Suppressor macrophage treated with lipopolysaccharide for 4 hours (primary cell): ENCODE measurements at places on chromosomes 11 and 22.

- DNase-seq, result no peak
Observed at GRCh38 chr11:125333354-125334073, 162.6 kb downstream of the FEZ1 start.

- DNase-seq, result no peak
Observed at GRCh38 chr11:19994672-19995071, 165.6 kb downstream of the DBX1 start.

DNA sequence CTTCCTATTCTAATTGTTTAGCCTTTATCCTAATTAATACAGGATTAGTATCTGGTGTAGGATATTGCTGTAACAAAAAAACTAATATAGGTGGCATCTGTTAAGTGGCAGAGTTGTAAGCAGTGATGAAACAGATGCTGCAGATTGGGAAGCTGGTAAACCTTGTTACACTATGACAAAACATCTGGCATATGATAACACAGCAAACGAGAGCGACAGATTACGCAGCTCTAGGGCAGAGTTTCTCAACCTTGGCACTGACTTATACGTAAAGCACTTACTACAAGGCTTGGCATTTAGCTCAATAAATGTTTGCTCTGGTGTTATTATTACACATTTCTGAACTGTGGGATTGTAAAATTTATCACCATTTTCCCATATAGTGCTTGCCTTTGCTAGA lies 137.0 kb downstream of the ATG16L2 start:
- DNase-seq, result peak; percentile 86

- no peak for DNase-seq
Observed at GRCh38 chr22:25120761-25121212, 78.9 kb upstream of the CRYBB3 start.

- DNase-seq, result no peak
Observed at GRCh38 chr11:120775986-120776951, 247.6 kb upstream of the TBCEL start.

- no peak for DNase-seq
Observed at GRCh38 chr11:69999721-70000120, 78.4 kb upstream of the ANO1 start.

DNA sequence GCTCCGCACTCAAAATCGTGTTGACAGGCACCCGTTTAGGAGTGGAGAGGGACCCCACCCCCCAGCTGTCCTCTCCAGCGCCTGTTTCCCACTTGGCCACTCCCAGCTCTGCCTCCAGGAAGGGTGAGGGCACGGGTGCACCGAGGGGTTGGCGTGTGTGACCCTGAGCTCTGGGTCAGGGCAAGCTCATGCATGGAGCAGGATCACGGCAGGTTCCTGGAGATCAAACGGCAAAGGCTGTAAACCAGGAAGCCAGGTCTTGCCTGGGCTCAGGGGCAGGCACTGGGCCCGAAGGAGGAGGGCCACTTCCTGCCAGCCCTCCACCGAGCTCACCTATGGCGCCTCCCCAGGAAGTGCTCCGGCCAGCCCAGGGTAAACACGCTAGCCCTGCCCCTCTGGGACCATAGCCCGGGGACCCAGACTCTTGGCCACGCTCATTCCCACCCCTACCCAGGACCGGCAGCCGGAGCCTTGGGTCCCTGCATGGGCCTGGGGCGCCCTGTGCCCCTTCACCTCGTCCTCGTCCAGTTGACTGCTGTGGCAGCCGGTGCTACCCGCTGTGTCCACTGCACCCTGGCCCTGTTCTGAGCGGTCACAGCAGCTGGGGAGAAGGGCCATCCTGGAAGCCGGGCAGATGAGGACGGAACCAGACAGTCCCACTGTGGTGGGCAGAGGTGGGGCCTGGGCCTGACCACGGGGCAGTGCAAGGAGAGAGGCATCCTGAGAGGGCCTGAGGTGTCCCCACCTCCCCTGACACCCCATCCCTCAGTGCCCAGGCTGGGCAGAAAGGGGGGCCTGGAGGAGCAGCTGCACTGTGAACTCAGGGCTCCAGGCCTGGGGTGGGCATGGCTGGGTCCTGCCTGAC lies 1.0 kb upstream of the EPS8L2 start:
- DNase-seq, result no peak

DNA sequence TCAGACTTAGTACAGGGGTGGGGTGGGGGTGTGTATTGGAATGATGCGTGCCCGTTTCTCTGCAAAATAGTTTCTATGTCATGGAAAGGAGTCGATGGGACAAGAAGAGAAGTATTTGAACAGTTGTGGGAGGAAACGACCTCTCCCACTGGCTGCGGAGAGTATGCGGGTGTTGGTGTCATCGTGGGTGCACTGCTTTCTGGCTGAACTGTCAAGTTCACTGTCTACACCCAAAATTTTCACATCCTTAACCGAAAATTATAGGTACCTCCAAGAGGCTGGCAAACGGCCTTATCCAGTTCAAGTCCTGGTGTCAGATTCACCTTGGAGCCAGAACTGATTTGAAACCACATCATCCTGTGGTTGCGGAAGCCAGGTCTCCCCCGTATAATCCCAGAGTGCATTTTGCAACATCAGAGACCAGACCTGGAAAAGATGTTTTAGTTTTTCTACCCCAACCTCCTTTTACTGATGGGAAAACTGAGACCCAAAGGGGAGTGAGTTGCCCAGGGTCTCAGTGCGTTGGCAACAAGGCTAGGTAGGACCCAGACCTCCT lies 497 bp upstream of the SSRP1 start:
- no peak for DNase-seq

DNA sequence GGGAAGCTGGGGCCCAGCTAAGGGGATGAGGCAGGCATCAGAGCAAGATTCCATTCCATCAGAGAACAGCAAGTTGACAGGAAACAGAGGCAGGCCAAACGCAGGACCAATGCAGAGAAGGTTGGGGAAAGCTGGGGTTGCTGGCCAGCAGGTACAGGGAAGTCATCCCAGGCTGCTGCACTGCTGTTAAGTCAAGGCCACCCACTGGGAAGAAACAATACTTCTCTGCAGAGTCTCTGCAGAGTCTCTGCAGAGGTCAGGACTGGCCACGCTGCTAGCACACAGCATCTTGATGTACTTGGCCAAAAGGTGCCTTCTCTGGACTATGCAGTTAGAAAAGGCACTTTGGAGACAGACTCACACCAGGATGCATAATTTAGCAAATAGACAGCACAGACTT lies 68.5 kb upstream of the CSNK2A3 start:
- no peak for DNase-seq

- no peak for DNase-seq
Observed at GRCh38 chr11:133732109-133732674, 113.1 kb downstream of the SPATA19 start.

DNA sequence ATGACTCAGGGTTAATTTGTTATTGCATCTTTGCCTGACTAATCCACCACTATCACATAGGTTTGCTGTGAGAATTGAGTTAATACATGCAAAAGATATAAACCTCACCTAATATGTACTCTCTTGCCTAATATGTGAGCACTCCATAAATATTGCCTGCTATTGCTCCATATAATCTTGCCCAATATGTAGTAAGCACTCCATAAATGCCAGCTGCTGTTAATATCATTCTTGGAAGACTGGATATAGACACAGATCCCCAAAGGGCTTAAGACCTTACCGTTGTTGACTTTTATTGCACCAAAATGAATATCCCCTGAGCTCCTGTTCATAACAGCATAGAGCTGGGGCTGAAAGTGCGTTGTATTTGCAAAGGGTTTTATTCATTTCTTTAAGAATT lies 27.0 kb upstream of the LRRC55 start:
- DNase-seq, result no peak

- DNase-seq, result no peak
Observed at GRCh38 chr22:20154602-20155187, 3.8 kb upstream of the CCDC188 start.

DNA sequence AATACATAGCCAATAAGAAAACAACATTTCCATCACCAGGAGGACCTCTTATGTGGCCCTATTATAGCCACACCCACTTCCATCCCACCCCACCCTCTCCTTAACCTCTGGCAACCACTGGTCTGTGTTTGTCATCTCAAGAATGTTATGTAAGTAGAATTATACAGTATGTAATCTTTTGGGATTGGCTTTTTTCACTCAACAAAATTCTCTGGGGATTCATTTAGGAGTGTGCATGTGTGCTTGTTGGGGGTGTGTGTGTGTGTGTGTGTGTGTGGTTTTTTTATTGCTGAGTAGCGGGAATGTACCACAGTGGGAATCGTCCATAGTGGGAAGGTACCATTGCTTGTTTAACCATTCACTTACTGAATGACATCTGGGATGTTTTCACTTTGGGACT lies 5.2 kb downstream of the KCNJ5 start:
- DNase-seq, result no peak

- no peak for DNase-seq
Observed at GRCh38 chr11:17479284-17480214, 2.9 kb upstream of the ABCC8 start.

GRCh38 chr22:36028646-36029405 lies at the start of gene RBFOX2:
RBFOX2 (minus strand) TSS chr22:36028824; CDS start chr22:36028425, 399 bp downstream.
- peak; percentile 85 for DNase-seq

DNA sequence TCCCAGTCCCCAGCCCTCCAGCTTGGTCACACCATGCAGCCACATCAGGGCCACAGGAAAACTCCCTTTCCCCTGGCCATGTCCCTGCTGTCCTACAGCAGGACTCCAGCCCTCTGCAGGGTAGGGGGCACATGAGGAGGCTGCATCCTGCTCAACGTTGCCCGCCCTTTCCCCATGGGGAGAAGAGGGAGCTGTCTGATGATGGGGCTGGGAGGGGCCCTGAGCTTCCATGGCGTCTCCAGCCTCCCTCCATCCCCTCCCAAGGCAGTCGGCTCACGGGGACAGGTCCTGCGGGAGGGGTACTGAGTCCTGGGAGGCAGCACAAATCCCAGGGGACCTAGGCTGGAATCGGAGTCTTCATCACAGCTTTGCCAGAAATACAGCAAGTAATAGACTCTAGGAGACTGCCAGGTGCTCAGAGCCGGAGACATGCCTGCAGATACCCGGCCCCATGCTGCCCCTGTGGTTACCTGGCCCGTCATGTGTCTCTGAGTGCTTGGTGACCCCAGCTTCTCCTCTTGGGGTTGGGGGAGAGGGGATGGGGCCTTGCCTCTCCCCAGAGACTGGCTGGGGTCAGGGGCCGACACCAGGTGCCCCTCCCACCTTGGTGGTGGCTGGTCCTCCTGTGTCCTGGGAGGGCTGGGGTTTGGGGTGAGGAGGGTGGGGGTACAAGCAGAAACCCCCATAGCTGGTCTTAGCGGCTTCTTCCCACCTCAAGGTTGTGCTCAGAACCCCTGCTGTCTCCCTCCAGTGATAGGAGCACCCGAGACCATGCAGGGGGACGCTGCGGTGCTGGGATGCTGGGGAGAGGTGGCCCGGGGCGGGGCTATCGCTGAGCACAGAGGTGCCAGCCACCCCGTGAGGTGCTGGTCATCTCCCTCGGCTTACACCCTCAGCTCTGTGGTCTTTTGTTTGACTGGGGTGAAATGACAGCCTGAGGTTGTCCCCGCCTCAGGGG lies 2.3 kb downstream of the MRGPRE start:
- DNase-seq, result no peak

GRCh38 chr11:65501472-65502273 lies 2.8 kb downstream of the MALAT1 start:
- peak; percentile 69 for DNase-seq

- DNase-seq, result no peak
Observed at GRCh38 chr11:37978647-37979046, 1380.6 kb upstream of the RAG2 start.

DNA sequence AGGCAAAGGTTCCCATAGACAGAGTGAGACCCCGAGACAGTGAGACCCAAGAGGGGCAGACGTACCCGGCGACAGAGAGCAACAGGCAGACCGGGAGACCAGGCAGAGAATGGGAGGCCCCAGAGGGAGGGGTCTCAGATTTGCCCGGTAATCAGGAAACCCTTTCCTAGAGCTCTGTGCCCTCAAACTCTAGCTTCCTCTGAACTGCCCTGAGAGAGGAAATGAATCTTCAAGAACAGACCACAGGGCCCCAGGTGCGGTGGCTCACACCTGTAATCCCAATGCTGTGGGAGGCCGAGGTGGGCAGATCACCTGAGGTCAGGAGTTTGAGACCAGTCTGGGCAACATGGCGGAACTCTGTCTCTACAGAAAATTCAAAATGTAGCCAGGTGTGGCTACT lies 47.7 kb downstream of the RPUSD4 start:
- DNase-seq, result no peak

GRCh38 chr11:7467652-7468051 lies 17.7 kb upstream of the OLFML1 start:
- DNase-seq, result peak; percentile 5

DNA sequence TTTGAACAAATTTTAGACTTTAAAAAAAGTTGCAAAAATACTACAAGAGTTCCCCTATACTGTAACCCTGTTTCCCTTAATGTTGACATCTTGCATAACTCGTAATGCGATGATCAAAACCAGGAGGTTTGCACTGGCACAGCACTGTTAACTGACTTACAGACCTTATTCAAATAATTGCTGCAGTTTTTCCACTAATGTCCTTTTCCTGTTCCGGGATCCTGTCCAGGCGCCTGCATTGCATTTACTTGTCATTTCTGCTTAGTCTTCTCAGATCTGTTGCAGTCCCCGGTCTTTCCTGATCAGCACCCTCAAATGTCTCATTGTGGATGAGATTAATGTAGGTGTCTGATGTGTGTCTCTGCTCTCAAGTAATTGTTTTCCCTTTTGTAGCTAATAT lies 32.0 kb downstream of the APLP2 start:
- DNase-seq, result no peak

- no peak for DNase-seq
Observed at GRCh38 chr11:101278286-101278685, 148.7 kb upstream of the PGR start.

- no peak for DNase-seq
Observed at GRCh38 chr22:26851125-26851524, 193.7 kb downstream of the MIAT start.

DNA sequence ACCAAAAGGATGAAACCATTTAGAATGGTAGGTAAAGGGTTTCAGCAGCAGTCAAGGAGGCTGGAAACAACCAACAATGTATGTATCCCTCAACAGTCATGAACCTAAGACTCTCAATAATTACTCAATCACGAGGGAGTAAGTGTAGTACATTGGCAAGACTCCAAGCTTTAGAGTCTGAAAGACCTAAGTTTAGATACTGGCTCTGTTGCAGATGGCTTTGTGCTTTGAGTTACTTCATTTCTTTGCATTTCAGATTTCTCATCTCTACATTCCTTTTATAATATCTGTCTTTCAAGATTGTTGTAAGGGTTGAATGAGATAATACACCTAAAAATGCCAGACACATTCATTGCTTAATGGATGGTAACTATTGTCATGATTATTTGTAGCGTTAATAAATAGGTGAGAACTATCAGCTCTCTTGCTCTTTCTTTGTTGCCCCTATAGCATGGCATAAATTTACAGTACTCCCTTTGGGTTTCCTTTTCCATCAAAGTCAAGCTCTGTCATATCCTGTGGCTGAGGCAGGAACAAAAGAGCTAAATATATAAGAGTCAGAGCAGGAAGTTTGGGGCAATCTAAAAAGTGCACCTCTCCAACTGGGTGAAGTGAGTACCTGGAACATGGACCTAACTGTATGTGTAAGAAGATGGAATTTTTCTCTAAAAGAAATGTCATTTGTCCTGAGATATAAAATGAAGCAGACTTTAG lies 228.2 kb upstream of the ZC3H12C start:
- peak; percentile 43 for DNase-seq

GRCh38 chr11:111026241-111026640 lies 219.3 kb upstream of the POU2AF2 start:
- DNase-seq, result no peak
